ENCODE measurements at places on chromosomes 6 and 20.
A peak's percentile ranks its signal among the peaks of the same experiment; 100 is the strongest.

- peak; percentile 73 for DNase-seq
These were observed 118.8 kb downstream of the RALGAPA2 start for GRCh38 chr20:20593447-20594170.

GRCh38 chr6:151961809-151962208, 154.3 kb downstream of the ESR1 start:
- no peak for DNase-seq

- no peak for DNase-seq
These were observed 204.8 kb upstream of the NOX3 start for GRCh38 chr6:155660251-155660977.

- no peak for DNase-seq
These were observed 9.2 kb upstream of the GUCA1A start for GRCh38 chr6:42163981-42164380.
